ENCODE measurements at places on chromosomes 6 and 20.

DNA sequence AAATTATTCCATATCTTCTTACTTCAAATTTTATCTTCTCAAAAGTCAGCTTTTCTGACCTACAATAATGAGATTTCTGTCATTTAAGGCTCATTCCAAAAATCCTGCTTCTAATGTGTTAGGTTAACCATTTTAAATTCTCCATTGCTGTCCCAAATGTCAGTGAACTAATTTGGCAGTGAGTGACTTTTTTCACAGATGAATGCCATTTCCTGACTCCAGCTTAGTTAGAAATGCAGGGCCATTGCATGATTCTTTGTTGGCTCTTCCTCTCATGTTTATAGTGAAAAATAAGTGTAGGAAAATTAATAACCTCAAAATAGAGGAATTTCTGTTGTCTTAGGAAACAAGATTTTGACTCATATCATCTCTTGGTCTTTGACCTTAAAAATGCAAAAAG is 44.1 kb downstream of the VIP start:
- DNase-seq, result no peak

DNA sequence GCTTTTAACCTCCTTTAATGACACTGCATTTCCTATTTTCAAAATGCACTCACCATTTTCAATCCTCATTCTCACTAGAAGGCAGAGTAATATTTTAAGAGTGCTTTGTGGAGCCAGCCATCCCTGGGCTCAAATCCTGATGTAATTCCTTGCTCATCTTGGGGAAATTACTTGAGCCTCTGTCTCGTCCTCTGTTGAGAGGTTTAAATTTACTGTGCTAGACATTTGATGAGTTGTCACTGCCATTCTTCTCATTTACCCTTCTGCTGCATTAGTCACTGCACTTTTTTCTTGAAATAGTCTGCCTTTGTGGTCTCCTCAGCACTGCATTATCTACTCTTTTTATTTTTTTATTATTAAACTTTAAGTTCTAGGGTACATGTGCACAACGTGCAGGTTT is 150.0 kb upstream of the HDDC2 start:
- no peak for DNase-seq

- no peak for DNase-seq
These were observed 33.0 kb downstream of the METTL24 start for GRCh38 chr6:110325197-110325596.

DNA sequence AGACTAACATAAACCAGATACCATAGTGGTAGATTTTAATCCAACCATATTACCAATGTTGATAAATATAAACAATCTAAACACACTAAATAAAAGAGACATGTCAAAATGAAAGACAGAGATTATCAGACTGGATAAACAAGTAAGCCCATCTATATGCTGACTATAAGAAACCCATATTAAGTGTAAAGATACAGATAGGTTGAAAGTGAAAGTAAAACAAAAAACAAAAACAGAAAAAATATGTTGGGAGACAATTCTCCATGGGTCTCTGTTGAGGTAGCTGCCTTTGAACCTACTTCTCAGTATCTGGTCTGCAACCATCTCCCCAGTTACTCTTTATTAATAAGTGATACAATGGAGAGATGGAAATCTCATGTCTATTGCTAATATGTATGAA is 21.2 kb downstream of the REV3L start:
- no peak for DNase-seq

DNA sequence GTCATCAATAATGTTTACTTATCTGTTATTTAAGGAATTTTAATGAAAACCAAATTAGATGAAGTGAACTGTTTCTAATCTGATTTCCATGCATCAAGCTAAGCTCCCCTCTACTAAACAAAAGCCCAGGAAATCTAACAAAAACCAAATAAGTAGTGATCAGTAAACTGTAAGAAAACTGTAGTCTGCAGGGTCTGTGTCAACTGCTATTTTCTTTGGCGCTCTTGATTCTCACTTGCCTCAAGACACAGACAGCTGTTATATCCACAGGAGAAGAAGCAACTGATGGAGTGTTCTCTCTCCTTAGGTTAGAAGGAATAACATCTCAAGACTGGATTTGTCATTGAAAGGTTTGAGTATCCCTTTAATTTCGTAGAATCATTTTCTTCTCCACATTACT is 293.5 kb downstream of the PHF3 start:
- DNase-seq, result no peak

GRCh38 chr20:19079536-19080299 is 132.7 kb upstream of the SLC24A3 start:
- DNase-seq, result no peak
